ENCODE measurements at places on chromosomes 4 and X.

DNA sequence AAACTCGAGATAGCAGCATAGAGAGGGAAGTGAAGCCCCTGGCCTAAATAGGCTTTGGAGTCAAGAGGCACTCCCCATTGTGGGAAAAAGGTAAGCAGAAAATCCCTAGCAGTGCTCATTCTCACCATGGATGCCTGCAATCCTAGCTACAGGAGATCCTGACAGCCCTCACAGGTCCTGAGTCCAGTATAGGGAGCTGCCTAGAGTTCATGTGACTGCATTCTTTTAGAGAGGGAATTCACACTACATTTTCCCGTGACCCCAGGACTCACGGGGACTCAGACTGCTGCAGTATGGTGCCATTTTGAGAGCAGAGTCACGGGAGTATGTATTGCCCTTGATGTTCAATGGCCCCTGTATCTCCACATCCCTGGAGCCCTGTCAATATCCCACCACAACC lies 82.4 kb downstream of the MAGED1 start:
- DNase-seq: no peak

- DNase-seq: no peak
These were observed 27.7 kb downstream of the FNIP2 start for GRCh38 chr4:158796370-158797140.

DNA sequence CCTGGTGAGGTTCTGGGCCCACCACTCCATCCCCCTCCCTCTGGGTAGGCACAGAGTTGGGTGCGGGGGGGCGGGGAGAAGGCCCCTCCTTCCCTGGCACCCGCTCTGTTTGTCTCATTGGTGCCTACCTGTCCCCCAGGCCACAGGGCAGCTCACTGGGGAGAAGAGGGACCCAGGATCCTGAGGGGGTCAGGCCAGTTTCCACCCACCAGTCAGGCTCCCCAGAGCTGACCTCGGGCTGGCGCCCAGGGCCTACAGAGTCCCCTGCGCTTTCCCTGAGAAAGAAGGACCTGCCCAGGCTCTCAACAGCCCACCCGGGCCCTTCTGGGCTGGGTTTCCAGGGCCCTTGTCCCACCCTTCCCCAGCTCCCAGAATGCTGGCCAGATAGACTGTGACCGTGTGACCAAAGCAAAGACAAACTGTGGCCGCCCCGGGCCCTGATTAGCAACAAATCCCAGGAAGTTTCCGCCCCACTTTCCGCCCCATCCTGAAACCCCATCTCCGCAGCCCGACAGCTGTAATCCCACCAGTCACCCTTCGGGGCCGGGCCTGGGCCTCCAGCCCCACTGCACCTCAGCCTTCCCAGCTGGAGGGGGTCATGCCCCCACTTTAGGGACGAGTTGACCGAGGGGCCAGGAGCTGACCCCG lies 33.8 kb upstream of the FGFR3 start:
- no peak for DNase-seq

DNA sequence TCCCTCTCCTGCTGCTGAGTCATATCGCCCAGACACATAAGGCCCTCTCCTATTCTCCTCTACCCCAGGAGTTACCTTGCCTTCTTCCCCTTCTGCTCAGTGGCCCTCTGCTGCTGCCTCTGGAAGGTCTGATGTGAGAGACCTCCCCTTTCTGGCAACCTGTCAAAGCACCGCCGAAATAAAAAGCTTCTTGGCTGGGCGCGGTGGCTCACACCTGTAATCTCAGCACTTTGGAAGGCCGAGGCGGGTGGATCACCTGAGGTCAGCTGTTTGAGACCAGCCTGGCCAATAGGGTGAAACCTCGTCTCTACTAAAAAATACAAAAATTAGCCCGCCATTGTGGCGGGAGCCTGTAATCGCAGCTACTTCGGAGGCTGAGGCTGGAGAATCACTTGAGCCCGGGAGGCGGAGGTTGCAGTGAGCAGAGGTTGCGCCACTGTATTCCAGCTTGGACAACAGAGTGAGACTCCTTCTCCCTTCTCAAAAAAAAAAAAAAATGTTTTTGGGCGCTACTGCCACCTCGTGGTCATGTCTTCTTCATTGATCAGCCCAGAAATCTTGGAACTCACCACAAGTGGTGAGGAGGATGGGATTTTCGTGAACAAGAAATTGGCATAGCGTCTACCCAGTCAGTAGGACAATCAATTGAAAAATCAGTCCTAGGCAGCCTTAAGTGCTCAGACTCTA lies 8.6 kb upstream of the ZXDA start:
- DNase-seq: no peak

GRCh38 chr4:33658971-33659370 lies 2585.3 kb downstream of the ARAP2 start:
- no peak for DNase-seq

- DNase-seq: no peak
These were observed 136.1 kb upstream of the MID1 start for GRCh38 chrX:10756441-10756840.

GRCh38 chr4:95231681-95232080 lies 317.1 kb downstream of the UNC5C start:
- DNase-seq: no peak

GRCh38 chr4:159029481-159029880 lies 73.4 kb upstream of the RAPGEF2 start:
- DNase-seq: no peak

- no peak for DNase-seq
These were observed 67.8 kb downstream of the SPIN4 start for GRCh38 chrX:63283348-63283747.

All from progenitor cell of endocrine pancreas (in vitro differentiated cells).